CD4-positive, alpha-beta T cell treated with Interferon alpha-2 for 1 hour (primary cell): ENCODE measurements at places on chromosomes 13 and 19.
A peak's percentile ranks its signal among the peaks of the same experiment; 100 is the strongest.

- peak; percentile 60 for DNase-seq
These were observed 48.6 kb upstream of the UBE2L5 start for GRCh38 chr13:30373727-30374126.

DNA sequence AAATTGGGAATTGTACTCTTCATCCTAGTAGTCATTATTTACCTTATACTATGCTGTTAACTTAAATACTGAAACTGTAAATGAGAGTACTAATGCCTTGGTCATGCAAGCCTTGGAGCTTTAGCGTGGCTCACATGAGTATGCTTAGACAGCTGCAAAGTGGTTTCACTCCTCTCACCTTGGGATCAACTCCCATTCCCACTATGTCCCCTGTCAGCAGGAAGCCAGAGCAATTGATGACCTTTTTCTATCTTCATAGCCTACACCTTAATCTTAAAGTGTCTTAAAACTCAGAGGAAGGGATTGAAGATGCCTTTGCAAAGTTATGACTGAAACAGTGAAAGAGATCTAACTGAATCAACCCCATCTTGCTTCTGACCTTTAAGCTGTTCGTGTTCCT lies 33.2 kb upstream of the CEACAM8 start:
- no peak for DNase-seq

GRCh38 chr19:8335343-8336071 lies 7.6 kb downstream of the KANK3 start:
- DNase-seq = no peak

GRCh38 chr13:21638319-21639282 lies 32.3 kb upstream of the FGF9 start:
- peak; percentile 4 for DNase-seq

DNA sequence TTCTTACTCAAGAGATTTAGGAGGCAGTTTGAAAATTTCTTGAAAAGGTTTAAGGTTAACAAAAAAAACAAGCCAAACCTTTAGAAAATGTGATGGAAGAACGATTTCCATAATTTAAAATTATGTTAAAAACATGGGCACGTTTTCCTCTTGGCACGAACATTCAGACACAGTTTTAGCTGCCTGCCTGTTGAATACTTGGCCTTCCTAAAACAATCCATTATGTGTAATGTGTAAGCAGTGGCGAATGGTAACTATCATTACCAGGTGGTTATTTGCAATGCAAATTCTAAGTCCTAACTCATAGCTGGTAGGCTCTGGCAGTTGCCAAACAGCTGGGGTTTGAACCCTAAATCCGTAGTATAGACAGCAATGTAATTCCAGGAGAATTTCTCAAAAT lies 1425.7 kb upstream of the SLC10A2 start:
- no peak for DNase-seq

DNA sequence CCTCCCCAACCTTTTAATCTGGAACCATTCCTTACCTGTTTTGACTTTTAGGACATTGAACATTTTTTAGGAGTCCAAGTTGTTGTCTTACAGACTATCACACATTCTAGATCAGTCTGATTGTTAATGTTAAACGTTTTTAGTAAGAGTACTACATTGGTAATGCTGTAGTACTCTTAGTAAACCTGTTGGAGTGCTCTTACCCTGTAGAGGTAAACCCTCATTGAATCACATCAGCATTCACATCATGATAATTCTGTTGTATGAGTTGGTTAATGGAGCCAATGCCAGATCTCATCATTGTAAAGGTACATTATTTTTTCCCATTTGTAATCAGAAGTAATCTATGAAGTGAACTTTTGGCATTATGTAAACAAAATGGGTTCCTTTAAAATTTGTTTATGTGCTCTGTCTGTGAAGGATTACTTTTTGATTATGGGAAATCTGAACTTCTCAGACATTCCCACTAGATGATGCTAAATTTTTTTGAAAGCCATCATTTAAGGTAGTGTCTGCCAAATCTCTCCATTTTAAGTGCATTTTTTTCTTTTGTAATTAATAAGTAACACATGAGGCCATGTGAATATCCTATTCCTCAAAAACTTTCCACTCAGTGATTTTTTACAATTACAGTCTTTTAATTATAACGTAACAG lies 55.2 kb downstream of the VWA8 start:
- peak; percentile 55 for DNase-seq

DNA sequence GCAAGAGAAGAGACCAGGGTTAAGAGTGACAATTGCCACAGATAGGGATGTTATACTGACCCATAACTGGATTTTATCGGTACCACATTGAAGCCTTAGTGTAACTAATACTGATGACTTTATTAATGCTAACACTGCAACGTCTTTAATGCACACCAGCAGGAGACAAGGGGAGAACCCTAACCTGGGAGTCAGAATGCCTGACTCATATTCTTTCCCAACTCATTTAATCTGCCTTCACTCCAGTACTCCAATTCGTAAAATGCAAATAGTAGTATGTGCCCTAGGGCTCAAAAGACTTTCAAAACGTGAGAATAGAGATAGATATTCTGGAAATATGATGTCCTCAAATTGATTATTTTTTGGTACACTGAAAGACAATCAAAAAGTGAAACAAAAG lies 62.4 kb downstream of the GPC6 start:
- no peak for DNase-seq
